ENCODE measurements at places on chromosomes 12 and 14.

DNA sequence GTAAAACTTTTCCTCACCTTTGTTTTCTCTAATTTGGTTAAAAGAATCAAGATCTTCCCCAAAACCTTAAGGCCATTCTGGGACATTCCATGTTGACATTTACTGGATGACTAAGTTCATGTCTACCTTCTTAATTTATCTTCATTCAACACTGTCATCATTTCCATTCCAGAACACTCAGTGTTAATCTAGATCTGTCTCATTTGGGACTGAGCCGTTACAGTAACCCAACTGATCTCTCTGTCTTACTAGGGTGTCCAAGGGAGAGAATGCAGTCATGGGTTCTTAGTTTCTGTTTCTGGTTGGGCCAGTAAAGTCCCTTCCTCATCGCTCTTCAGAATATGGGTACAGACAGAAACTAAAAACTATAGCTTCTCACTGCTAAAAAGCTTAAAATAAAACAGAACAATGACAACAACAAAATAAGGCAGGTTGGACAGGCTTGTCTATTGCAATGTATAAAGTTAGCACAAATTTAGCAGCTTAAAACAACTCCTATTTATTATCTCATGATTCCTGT lies 144.8 kb downstream of the ASCL1 start:
- DNase-seq = no peak

GRCh38 chr14:26794731-26795130 lies 196.9 kb upstream of the NOVA1 start:
- DNase-seq = peak; percentile 93

- no peak for DNase-seq
These were observed 309.4 kb downstream of the VRK1 start for GRCh38 chr14:97106609-97107008.

GRCh38 chr14:91606851-91607250 lies 96.7 kb upstream of the PPP4R3A start:
- no peak for DNase-seq

- DNase-seq = peak; percentile 88
These were observed 202.7 kb upstream of the FRMD6 start for GRCh38 chr14:51448831-51449670.

- no peak for DNase-seq
These were observed 3.1 kb downstream of the GPR33 start for GRCh38 chr14:31484754-31485153.

DNA sequence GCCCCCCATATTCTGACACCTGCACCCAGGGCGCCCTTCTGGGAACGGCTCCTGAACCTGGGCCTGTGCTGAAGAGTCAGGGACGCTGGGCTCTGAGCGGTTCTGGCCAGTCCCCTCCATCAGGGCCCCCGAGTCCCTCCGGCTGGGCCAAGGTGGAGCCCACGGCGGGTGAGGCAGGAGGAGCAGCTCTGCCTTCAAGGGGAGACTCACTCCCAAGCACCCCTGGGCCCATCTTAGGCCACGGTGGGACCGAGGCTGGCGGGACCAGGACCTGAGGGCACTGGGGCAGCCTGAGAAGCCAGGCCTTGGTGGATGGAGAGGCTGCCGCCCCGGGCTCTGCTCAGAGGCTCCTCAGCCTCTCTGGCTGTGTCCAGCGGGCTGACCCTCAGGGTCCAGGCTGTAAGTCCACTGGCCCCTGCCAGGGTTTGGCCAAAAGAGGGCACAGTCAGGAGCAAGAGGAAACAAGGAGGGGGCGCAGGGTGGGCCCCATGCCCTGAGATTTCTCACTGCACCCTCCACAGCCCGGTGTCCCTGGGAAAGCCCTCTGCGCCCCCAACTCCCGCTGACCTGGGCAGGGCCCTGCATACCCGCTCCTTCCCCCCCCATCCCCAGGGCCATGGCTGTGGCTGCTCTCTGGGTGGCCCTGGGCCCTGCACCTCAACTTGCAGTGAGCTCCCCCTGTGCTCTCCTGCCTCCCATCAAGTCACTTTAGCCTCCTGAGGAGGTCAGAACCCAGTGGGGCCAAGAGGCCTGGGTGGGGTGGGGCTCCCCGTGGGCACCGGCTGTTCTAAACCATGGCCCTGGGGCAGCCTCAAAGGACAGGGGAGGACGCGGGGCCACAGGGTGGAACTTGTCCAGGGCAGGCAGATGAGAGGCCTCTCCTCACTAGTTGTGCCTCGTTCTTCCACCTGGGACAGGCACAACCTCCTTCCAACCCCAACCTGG lies 266.4 kb upstream of the SFSWAP start:
- no peak for DNase-seq

DNA sequence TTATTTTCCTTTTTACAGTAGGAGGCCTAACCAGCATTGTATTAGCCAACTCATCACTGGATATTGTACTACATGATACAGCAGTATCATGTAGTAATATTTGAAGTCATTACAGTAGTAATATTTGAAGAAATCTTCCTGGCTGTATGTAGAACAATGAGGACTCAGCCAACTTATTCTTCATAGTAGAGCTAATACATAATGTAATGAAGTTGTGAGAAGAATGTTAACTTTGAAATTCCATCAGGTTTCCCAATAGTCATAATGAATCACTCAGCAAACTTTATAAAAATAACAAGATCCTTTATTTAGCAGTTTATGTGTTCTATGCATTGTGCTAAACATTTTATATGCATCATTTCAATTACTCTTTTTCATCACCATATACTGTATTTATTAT lies 61.8 kb downstream of the LRRK2 start:
- no peak for DNase-seq

DNA sequence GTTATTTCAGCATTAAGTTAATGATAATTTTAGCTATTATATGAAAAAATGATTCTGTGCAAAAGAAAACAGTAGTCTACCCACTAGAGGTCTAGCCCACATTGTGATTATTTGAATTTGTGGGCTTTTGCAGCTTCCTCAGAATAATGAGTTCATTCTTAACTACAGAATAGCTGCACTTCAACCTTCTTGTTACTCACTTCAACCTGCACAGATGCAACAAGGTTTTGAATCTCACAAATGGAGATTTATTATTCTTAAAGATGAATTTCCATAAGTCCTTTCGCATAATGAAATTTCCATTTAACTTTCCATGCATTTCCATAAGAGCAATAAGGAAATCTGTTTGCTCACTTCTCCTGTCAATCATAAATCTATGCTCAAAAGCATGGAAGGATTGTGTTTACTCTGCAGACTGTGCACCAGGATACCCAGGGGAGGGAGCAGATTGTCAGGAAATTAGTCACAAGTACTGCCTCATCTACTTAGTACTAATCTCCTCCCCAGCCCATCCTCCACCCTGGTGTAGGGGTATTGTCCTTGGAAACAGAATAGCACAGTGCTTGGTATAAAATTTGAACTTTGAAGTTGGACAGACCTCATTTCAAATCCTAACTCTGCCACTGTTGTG lies 24.1 kb downstream of the PTGER2 start:
- peak; percentile 82 for DNase-seq

DNA sequence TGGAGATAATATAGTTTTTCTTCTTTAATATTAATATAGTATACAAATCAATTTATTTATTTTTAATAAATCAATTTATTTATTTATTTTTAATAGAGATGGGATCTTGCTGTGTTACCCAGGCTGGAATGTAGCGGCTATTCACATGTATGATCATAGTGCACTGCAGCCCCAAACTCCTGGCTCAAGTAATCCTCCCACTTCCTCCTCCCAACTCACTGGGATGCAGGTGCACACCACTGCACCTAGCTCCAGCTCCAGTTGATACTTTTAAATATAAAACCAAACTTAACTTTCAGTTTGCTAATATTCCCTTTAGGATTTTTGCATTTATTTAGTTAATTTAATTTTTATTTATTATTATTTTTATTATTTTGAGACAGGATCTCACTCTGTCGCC lies 8.6 kb downstream of the GOLGA5 start:
- no peak for DNase-seq

DNA sequence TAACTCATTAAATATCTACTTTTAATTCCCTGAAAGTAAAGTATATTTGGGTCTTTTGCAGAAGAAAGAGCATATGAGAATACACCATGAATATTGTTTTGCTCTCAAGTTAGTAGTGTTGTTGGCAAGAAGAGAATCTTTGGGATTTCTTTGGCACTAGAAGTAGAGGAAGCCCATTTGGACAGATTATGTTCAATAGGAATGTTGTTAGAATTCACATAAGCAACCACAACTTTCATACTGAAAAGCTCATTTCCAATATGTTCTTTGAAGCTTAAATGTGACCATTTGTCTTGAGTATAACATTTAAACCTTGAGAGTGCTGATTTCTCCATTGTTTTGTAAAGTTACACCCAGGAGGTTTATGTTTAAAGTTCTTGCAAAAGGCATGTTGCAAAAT lies 37.6 kb downstream of the PLEKHG7 start:
- DNase-seq = no peak

DNA sequence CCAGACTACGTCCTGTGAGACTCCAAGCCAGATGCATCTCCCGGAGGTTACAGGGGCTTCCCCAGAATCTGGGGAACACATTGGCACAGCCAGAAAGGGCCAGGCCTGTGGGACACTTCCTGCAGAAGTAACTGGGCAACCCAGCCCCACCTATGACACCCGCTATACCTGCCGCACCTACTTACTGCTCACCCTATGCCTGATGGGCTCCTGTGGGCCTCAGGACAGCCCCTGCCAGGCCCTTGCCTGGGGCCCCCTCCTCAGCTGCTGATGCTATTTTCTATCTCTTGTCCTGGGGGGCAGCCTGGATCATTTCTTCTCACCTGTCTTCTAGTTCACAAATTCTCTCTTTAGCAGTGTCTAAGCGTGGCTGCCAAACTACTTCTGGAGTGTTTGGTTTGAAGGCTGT lies 28.7 kb downstream of the JAG2 start:
- DNase-seq = no peak

GRCh38 chr12:97142737-97143410 lies 235.8 kb downstream of the NEDD1 start:
- no peak for DNase-seq

GRCh38 chr12:55822228-55822627 lies 4.4 kb downstream of the ORMDL2 start:
- no peak for DNase-seq

DNA sequence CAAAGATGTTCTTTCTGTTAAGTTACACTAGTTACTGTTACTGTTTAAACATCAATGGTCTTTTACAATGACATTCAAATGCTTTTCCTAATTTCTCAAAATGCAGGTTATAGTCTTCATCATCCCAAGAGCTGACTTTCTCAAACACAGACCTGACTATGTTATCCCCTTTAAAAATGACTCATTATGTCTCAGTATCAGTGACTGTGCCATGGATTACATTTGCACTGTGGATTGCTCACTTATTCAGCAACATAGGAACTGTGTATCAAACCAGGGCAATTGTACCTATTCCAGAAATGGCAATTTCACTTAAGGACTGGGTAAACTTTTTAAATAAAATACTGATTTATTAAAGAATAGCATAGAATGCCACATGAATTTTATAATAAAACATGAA lies 630.2 kb upstream of the NOVA1 start:
- DNase-seq = no peak

- DNase-seq = no peak
These were observed 271.4 kb downstream of the MED13L start for GRCh38 chr12:116006141-116006540.

DNA sequence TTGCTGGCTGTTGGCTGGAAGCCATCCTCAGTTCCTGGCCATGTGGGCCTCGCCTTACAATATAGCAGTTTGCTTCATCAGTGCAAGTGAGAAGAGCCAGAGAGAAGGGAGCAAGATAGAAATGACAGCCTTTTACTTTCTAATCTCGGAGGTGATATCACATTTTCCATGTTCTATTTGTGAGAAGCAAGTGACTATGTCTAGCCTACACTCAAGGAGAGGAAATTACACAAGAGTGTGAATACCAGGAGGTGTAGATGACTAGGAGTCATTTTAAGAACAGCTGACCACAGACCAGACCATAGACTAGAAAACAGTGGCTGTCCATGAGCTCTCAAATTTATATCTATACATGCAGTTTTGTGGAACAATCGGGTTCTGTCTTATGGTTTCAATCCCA lies 163.0 kb upstream of the NRXN3 start:
- DNase-seq = no peak

DNA sequence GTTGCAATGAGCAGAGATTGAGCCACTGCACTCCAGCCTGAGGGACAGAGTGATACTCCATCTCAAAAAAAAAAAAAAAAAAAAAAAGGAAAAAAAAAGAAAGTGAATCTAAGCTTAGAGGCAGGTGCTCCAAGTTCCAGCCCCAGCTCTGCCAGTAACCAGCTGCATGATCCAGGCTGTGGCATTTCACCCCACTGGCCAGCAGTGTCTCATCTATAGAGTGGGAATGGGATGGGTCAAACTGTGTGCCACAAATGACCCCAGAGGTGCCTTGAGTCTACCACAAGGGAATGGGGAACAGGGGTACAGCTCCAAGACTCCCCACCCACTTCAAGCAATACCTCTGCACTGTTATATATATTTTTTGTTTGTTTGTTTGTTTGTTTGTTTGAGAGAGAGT lies 5.0 kb downstream of the PLEKHD1 start:
- no peak for DNase-seq

DNA sequence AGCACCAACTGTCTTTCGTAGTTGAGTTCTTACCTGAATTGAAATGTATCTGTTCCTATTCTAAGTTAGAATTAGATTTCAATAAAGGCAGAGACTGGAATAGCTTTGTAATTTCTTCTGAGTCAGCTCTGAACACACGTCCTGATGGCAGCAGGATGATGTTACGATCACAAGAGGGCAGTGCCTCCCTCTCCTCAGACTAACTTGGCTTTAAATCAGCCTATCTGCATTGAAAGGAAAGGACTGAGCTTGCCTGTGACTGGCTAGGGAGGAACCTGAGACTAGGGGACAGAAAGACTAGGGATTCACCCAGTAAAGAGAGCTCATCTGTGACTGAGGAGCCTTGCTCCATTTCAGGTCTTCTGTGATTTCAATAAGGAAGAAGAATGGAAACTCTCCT lies 323.7 kb upstream of the OR4E1 start:
- DNase-seq = no peak

DNA sequence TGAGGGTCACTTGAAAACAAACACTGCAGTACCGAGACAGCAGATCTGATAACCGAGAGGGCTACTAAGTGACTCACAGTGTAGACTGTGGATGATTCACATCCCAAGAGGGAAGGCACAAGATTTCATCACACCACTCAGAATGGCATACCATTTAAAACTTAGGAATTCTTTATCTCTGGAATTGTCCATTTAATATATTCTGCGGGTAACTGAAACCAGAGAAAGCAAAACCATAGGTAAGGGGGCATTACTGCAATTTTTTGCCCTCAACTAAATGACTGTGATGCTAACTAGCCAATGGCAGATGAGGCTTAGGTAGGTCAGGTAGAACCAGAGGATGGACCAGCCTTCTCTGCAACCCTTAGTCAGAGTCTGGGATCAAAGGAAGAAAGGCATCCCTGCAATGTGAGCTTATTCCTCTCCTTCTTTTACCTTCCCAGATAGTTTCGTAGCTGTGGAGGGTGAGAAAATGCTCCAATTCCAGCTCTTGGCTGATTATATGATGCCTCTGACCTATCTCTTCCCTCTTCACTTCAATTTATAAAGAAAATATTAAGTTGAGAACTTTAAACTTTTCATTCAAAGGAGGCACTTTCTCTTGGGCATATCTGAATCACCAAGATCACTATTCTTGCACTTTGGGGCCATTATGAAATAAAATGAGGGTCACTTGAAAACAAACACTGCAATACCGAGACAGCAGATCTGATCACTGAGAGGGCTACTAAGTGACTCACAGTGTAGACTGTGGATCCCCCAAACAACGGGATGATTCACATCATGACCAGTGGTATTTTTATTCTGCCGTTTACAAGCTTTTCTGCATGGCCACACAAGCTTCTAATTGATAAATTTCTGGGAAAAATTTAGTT lies 6.8 kb downstream of the ART4 start:
- DNase-seq = peak; percentile 87

- no peak for DNase-seq
These were observed 25.2 kb downstream of the DAAM1 start for GRCh38 chr14:59213368-59214315.

All from NCI-H226 (cell line).